Germinal center (tissue), 1 donor: ENCODE measurements at places on chromosomes 5 and 9.

DNA sequence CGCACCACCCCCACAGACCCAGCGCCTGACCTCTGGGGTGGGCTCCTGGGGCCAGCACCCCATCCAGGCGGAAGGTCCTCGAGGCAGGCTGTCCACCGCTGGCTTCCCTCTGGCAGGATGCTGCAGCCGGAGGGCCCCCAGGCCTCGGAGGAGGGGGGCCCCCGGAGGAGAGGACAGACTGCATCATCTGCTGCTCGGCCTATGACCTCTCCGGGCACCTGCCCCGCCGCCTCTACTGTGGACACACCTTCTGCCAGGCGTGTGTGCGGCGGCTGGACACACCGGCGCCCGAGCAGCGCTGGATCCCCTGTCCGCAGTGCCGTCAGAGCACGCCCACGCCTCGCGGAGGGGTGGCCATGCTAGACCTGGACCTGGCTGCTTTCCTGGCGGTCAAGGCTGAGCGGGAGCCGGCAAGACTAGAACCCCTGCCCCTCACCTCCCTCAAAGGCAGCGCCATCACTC lies 1.2 kb downstream of the RNF224 start:
- DNase-seq, result no peak

GRCh38 chr5:157348049-157348400 lies 82.1 kb downstream of the CYFIP2 start:
- DNase-seq, result no peak

DNA sequence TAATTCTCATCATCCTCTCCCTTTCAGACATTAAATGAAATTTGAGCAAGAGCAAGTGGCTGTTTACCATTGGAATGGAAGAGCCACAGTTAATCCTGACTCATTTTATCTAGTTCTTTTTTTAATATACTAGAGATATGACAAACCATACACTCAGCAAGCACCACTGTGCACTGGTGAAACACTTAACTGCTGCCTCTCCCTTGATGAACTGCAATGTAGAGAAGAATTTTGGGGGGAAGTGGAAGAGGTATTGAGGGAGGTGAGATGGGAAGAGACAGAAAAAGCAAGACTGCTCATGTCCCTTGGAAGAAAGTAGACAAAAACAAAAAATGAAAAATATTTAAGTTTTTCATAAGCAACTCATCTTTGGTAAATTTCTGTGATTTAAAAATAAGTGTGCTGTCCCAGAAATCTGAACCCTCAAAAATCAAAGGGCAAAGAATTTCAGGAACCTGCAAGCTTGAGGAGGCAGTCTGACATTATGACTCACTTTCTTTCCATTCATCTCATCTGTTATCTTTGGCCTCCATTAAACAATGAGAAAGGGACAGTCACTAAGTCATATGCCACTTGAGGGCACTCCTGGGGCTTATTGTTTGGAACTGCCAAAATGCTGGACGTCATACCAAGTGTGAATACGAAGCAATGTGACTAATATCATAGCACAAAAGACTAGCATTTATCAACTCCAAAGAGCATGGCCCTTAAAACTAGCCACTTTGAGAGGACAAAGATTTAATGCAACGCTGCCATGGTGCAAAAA lies 566.8 kb upstream of the DMAC1 start:
- DNase-seq, result no peak

DNA sequence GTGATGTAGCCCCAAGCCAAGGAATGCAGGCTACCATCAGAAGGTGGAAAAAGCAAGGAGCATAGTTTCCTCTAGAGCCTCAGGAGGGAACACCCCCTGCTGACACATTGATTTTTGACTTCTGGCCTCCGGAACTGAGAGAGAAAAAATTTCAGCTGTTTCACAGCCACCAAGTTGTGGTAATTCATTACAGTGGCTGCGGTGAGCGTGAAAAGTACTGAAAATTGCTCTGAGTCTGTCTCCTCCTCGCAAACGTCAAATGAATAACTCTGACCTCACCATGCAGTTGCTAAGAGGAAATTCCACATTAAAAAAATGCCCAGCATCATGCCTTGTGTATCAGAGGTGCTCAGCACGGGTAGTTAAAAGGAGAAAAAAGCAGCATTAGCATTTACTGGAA lies 277.9 kb upstream of the MSX2 start:
- no peak for DNase-seq

DNA sequence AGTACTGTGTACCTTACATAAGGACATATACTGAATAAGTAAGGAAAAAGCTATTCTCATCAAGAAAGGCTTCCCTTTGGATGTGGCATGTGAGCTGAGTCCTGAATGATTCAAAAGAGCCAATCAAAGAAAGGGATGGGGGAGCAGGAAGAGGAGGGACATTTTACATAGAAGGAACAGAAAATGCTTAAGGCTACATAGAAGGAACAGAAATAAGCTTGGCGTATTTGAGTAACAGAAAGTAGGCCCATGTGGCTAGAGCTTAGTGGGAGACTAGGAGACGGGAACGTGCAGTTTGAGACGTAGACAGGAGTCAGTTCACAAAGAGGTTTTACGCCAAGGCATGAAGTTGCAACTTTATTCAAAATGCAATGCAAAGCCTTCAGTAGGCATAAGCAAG lies 126.3 kb downstream of the CEMIP2 start:
- no peak for DNase-seq

DNA sequence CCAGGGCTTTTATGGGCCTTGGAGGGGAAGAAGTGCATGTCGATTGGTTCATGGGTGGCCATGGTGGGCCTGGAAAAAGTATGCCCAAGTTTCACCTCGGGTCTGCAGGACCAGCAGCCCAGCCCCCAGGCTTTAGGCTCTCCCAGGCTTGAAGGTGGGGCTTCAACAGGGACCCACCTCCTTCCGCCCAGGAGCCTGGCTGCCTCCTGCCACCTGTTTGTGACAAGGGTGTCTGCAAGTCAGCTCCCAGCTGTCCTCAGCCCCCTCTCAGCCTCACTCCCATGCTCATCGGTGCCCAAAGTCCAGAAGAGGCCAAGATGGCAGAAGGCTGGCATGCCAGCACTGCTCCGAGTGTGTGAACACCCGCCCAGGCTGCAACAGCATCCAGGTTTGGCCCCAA lies 1063.2 kb upstream of the ACO1 start:
- no peak for DNase-seq

DNA sequence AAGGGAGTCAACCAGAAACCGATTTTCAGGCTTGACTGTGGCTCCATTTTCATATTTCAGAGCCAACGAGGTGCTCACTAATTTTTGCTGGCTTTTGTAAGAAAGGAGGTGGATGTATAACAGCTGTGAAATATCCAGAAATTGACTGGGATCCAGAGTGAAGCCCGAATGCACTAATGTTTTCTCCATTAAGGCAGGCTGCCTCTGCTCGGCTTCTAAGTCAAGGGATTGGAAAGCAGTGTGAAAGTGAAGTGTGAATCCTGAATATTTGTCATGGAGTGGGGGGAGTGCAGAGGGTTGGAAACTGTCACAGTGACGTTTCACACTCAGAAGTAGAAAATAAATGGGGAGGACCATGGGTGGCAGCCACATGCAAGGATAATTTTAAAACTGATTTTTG lies 237.4 kb downstream of the GOLPH3 start:
- DNase-seq, result no peak

GRCh38 chr9:129550199-129550839 lies 70.6 kb downstream of the C9orf50 start:
- no peak for DNase-seq

DNA sequence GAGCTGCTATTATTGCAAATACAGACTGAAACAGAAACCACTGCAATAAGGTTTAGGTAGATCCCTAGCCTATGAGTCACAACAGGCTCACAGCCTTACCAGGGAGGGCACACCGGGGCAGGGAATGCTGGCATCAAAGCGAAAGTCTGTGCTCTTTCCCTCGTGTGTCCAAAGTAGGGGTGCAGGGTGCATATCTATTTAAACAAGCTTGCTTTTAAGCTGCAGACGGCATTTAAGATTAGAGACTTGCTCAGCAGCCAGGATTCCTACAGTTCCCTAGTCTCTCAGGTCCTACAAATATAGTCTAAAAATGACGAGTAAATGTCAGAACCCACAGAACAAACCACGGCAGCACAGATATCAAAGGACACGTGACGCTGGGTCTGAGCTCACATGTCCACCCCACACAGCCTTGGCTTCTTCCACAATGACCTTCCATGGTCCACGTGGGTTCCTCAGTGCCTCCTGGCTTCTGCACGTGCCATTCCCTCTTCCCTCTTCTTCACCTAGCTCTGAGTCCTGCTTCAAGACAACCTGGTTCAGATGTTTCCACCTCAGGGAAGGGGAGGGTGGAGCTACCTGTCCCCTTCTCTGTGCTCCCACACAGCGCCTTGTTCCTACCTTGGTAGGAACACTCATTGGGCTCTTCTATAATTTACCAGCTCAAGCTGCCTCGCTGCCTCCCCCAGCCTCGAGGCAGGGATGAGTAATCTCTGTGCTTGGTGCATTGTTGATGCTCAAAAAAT lies 193.2 kb downstream of the MAPKAP1 start:
- DNase-seq, result no peak

DNA sequence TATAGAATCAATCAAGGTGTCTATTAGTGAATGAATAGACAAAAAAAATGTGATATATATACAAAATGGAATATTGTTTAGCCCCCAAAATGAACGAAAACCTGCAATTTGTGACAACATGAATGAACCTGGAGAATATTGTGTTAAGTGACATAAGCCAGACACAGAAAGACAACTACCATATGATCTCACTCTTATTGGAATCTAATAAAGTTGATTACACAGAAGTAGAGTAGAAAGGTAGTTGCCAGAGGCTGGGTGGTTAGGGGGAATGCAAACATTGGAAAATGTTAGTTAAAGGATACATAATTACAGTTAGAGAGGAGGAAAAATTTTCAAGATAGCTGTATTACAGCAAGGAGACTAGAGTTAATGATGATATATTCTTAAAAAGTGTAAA lies 1962.3 kb downstream of the EFNA5 start:
- no peak for DNase-seq

GRCh38 chr5:57468481-57469163 lies 14.0 kb downstream of the ACTBL2 start:
- no peak for DNase-seq

GRCh38 chr5:35884773-35885172 lies 28.1 kb downstream of the IL7R start:
- DNase-seq, result no peak

GRCh38 chr5:179616002-179616594 lies 7.4 kb downstream of the HNRNPH1 start:
- DNase-seq, result no peak

DNA sequence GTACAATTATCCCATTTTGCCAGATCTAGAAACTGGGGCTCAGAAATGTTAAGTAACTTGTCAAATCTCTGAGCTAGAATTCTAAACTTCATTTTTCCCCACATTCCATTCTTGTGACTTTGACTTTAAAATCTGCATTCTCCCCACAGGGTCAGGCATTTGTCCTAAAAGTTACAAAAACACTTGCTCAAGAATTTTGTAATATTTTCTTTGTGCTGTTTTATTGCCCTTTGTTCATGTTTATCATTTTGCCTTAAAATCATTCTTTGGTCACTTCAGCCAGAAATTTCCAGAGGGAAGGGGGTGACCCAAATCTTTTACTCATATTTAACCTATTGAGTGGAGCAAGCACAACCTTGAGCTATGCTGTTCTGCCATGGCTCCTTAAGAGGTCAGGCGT lies 120.1 kb upstream of the CCL21 start:
- no peak for DNase-seq

DNA sequence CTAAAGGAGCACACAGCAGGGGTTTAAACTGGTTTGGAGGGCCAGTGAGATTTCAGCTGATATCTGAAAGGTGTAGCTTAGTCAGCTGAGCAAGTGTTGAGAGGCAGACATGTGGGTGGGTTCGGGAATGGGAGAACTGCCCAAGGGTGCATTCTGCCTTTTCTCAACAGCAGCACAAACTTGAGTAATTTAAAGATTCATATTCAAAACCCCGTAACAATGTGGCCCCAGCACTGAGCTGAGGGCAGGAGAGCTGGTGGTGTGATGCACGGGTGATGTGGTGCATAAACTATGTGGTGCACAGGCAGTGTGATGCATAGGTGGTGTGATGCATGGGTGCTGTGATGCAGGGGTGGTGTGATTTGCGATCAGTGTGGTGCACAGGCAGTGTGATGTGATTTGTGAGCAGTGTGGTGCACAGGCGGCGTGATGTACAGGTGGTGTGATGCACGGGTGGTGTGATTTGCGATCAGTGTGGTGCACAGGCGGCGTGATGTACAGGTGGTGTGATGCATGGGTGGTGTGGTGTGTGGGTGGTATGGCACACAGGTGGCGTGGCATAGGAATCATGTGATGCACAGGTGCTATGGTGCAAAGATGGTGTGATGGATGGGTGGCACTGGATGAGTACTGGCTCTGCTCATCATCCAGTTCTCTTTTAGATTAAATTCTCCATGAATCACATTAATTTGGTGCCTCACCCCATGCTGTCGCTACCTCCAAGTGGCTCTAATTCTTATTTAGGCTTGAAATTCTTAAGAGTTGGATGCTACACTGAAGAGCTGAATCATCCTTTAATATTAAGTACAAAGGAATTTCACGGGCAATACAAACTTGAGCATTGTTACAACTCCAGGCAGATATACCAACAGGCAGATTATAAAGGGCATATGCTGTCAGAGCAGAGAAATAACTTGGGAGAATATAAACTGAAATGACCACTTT lies 53.6 kb downstream of the DAP start:
- DNase-seq, result no peak

DNA sequence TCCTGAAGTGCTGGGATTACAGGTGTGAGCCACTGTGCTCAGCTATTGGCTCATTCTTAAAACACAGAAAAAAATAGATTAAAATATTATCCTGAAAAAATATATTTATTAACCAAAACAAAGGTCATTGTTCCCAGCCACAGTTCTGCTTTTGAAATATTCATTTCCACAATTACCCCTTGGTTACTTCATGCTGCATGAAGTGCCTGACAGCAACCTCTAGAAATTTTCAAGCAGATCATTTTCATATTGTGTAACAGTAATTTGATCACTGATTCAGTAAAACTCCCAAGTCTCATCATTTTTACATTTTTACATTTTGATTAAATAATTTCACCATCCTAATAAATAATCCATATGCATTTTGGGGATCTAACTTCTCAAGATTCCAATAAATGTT lies 18.8 kb upstream of the GNAQ start:
- no peak for DNase-seq

GRCh38 chr5:61322738-61323725 lies 9.0 kb upstream of the ZSWIM6 start:
- no peak for DNase-seq

- no peak for DNase-seq
These were observed 59.1 kb upstream of the FBXW11 start for GRCh38 chr5:172065431-172066065.

DNA sequence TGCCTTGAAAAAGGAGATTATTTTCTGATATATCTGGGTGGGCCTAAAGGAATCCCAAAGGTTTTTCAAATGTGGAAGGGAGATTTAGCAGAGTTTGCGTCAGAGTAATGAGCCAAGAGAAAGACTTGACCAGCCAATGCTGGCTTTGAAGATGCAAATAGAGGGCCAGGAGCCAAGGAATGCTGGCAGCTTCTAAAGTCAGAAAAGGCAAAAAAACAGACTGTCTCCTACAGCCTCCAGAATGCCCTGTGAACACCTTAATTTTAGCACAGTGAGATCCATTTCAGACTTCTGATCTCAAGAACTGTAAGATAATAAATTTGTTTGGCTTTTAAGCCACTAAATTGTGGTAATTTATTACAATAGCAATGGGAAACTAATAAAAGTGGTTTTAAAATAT lies 122.6 kb upstream of the FREM1 start:
- no peak for DNase-seq
